IMR-90 (cell line): ENCODE measurements at places on chromosomes 2 and 18. TPM values are rescaled to one million over a fixed set of nuclear protein-coding genes. Genes with fewer than 3 reads are reported as not detected.
A peak's percentile ranks its signal among the peaks of the same experiment; 100 is the strongest.

DNA sequence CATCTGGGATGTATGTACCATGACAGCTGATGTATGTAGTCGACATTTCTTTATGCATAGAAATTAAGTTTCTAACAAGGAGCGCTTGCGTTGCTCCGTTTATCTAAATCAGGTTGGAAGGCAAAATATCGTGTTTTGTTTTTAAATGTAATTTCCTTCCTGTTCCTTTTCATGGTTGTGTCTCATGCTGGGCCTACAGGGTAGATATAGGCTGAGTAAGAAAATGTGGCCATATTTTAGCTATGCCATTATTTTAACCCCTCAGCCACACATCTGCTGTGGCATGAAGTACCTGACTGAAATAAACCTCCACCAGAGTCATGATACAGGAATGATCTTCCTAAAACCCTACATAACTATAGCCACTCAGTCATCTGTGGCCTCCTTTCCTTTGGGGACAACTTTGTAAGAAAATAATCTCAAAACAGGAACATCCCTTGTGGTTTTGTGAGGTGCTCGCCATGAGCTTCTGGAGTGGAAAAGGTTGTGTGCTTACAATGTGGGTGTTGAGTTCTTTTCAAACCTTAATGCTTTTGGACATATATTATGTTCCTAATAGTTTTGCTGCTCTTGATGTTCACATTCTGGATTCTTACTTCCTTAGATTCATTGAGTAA, 214.3 kb downstream of the FAM210A start:
- DNase-seq: no peak

The FHOD3 gene
- 16.0 and 16.7 TPM in 2 replicates for total RNA-seq

DNA sequence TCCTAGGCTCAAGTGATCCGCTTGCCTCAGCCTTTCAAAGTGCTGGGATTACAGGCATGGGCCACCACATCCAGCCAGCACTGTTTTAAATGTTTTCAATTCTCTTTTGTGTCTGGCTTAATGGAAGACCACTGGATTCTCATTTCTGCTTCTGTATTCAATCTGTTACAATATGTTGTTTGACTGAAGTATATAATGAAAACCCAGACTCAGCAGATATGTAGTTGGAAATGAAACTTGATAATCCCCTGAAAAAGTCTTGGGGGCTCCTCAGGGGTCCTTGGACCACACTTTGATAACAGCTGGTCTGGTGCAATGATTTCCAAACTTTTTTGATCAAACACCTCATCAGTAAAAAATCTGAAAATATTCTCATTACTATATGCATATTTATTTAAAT, 132.7 kb downstream of the ATAD2B start:
- DNase-seq: no peak

DNA sequence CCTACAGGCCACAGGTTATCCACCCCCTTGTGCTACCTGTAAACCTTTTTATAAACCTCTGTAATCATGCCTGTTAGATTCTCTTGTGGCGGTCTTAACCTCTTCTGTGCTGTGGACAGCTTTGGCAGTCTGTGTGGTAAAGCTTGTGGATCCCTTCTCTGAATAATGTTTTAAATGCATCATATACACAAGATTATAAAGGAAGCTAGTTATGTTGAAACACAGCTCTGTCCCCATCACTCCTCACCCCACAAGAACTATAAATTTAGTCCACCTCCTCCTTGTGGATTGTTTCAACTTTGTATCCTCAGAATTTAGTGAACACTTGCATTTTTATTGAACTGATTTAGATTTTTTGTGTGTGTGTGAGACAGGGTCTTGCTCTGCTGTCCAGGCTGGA, 107.7 kb downstream of the ICA1L start:
- no peak for DNase-seq

GRCh38 chr2:34317797-34318196, 718.7 kb upstream of the FAM98A start:
- no peak for DNase-seq

The SLC8A1 gene
- total RNA-seq: 57.0 and 86.1 TPM in 2 replicates

DNA sequence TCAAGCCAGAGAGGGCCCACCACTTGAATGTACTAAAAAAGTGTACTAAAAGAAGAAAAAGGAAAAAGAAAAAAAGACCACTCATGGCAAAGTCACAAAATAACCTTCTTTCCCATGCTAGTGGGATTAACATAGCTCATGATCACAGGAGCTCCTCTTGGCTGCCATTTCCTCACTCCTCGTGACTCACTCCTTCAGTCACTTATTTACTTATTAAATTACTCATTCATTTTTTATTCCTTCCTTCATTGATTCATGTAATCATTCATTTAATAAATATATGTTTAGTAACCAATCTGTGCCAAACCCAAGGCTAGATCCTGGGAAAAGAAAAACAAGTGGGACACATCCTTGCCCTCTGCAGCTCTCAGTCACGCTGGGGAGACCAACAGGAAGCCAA, 300.5 kb downstream of the INSIG2 start:
- peak; percentile 74 for DNase-seq
